ENCODE measurements at places on chromosomes 7 and 10. TPM values are rescaled to one million over a fixed set of nuclear protein-coding genes. Genes with fewer than 3 reads are reported as not detected.

CPN1 gene
- total RNA-seq = not detected

CHCHD1 gene
- total RNA-seq = 41.4 TPM

UNCX gene
- total RNA-seq = not detected

MLXIPL gene
- total RNA-seq = not detected

PHTF2 gene
- 67.1 TPM for total RNA-seq

CALHM2 gene
- total RNA-seq = 44.1 TPM

CCL26 gene
- 4.7 TPM for total RNA-seq

OR6B1 gene
- total RNA-seq = not detected

KIF5B gene
- 142 TPM for total RNA-seq

NAT16 gene
- not detected for total RNA-seq

SORCS1 gene
- 0.10 TPM for total RNA-seq

PMPCB gene
- 57.5 TPM for total RNA-seq

CRYGN gene
- total RNA-seq = not detected

KCTD7 gene
- 9.7 TPM for total RNA-seq

DCLRE1A gene
- 4.5 TPM for total RNA-seq

SEMA3D gene
- 19.8 TPM for total RNA-seq

SNX10 gene
- total RNA-seq = not detected

TDRD1 gene
- not detected for total RNA-seq

CC2D2B gene
- total RNA-seq = not detected

LIPM gene
- not detected for total RNA-seq

DPP6 gene
- not detected for total RNA-seq

PPP1R3C gene
- 59.1 TPM for total RNA-seq

PPA1 gene
- total RNA-seq = 127 TPM

AVPI1 gene
- 40.8 TPM for total RNA-seq

PCLO gene
- 0.57 TPM for total RNA-seq

Data from HFFc6 (cell line).